ENCODE measurements at places on chromosomes 1 and 21.

DNA sequence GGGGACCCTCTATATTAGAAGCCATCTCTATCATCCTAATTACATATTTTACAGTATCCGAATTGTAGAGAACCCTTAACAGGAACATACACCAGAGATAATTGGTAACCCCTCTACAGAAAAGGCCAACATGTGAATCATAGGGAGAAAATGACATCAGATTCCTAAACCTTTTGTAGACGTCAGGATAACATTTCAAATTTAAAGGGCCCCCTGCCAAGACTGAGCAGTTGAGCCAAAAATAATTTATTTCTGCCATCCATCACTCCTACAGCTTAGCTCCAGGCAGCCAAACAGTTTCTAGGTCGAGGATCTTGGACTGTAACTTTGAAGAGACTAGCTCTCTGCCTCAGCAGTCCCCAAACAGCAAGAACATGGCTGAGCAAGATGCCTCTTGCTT, 21.2 kb downstream of the ZNF697 start:
- ATAC-seq: no peak

DNA sequence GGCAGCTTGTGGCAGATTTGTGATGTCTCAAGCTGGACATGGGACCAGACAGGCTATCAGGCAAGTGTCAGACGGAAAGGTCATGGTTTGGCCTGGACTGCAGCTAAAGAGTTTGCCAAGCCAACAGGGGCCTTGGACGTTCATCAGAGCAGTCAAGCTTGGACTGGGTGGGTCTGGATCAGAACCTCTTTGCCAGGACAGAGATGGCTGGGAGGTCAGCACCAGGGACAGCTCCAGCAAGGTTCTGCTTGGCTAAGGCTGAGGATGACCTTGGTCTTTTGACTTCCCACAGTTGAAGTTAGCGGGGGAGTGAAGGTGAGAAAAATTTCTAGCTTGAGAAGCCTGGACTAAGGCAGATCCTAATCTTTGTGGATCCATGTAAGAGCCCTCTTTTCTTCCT, 68.1 kb downstream of the GRIK3 start:
- no peak for ATAC-seq

DNA sequence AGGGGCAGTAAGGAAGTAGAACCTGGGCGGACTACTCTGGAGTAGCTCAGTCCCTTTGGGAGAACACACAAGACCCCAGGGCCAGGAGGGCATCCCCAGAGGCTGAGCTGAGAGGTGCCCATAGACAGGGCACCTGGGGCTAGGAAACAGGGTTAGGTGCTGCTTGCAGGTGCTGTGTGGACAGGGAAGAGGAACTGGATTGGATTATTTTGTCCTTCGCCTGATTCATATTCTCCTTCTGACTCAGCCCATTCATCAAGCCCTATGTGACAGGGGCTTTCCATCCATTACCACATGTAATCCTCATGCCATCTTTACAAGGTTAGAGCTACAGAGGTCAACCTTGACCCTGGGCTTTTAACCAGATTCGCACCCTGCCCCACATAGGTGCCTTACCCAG, 183.9 kb downstream of the C1orf94 start:
- no peak for ATAC-seq

DNA sequence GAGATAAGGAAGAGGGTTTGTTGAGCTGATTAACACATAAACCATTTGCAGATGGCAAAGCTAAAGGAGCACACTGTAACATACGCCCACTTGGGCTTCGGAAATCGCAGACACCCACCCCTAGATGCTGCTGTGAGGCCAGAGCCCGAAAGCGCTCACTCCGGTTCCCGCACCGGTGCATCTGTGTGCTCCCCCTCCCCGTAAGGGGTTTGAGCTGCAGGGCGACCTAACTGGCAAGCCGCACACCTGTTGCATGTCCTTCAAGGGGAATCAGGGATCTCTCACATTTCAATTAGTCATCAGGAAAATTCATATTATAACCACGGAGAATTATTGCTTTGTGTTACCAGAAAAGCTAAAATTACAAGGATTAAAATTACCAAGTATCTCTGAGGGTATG, 1.4 kb upstream of the CFH start:
- ATAC-seq: no peak

- no peak for ATAC-seq
Observed at GRCh38 chr1:23801338-23801748, 789 bp upstream of the GALE start.

- ATAC-seq: no peak
Observed at GRCh38 chr1:26109229-26110164, 2.1 kb upstream of the PDIK1L start.

- ATAC-seq: no peak
Observed at GRCh38 chr1:24266998-24267397, 52.2 kb upstream of the GRHL3 start.

DNA sequence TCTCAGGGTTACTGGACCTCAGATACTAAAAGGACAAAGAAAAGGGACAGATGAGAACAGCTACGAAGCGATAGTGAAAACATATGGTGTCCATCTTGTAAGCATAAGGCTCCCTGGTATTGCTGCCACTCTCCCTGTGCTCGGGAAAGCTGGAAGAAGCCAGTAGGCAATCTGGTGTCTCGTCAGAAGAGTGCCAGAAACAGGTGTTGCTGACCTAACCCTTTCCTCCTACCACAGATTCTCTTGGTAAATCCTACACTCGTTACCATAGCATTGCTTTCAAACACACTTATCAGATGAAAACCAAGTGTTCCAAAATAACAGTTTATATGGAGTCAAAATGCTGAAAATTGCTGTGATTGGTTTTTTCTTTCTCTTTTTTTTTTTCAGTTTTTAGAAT, 146.3 kb downstream of the NRIP1 start:
- no peak for ATAC-seq

DNA sequence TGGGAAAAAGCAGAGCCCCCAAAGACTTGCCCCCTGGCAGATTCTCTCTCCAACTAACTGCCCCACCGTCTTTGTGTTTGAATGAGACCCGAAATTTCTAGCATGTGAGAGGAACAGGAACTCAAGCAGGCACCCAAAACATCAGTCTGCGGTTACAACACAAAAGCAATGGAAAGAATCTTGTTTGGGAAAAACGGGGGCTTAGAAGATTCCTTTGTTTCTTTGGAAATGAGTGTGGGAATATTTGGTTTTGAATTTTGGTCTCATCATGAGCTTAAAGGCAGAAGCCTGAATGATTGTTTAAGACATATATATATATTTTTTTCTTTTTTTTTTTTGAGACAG, 188.9 kb upstream of the TMEM51 start:
- no peak for ATAC-seq

DNA sequence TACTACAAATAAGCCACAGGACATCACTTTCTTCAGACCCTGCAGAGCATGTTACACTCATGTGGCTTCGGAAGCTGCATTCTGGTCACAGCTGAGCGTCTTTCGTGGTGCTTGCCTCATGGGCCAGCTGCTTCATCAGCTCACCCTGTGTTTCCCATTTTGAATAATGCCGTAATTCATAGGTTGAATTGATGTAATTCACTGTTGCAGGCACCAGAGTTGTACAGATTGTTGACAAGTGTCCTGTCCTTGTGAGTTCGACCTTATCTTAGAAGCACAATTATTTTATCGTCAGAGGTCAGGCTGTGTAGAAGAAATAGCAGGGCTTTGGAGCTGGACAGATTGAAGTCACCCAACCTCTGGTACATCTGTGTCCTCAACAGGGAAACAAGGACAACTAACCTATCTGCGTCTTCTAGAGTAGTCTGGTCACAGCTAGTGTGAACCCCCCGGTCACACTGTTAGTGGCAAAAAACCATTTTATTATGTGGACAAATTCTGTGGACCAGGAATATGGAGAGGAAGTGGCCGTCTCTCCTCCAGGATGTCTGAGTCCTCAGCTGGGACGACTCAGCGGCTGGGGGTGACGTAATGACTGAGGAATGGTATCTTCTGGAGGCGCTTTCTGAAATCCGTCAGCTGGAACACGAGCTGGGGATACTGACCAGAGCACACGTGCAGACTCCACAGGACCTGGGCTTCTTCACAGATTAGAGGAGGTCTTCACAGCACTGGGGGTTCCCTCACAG, 17.8 kb downstream of the PKNOX1 start:
- no peak for ATAC-seq

DNA sequence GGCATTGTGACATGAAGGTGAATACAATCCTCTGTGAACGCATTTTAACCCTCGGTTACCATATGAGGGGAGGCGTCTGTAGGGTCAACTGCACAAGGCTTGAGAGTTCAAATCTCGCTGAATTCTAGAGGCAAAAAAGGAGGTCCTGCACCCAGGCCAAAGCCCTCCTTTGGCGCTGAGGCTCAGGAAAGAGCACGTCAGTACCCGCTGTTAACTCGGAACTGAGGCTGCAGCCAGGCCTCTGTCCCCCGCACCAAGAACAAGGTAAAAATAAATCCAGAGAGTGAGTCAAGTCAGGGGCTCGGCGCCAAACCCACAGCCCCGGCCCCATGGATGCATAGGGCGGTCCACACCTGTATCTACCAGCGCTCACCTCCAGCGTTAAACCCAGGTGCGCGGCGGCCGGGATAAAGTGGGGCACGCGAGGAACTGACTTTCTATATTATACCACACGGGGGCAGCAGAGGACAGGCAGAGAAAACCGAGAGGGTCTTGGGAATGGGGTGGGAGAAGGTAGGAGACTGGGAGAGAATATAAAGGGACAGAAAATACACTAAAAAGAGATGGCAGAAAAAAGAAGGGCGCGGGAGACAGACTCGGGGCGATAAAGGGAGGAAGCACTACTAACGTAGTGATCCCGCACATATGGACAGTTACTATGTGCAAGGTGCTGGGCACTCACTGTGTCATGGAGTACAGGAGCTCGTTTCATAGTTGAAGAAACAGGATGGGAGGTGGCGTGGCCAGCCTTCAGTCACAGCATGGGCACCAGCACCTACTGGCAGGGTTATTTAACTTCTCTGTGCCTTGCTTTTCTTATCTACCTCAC, 54.9 kb downstream of the DMRTA2 start:
- ATAC-seq: no peak

GRCh38 chr21:46114963-46115362, 17.1 kb downstream of the COL6A2 start:
- ATAC-seq: no peak

GRCh38 chr1:175498002-175498401, 245.4 kb downstream of the TNR start:
- no peak for ATAC-seq

GRCh38 chr1:5329068-5329739, 663.0 kb downstream of the NPHP4 start:
- ATAC-seq: peak; percentile 28

DNA sequence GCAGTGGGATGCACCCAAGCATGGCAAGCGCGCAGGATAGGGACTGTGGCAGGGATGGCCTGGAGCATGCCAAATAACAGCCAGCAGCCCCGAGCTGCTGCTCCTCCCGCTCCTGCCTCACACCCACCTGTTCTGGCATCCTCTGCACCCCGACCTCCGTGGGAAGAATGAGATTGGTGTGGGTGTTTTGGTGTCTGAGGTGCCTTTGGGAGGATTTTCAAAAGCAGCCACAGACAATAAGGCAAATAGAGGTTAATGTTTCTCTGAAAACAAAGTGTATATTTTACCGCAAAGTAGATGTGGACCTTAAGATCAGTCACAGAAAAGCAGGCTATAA, 35.5 kb downstream of the IGFN1 start:
- no peak for ATAC-seq

- no peak for ATAC-seq
Observed at GRCh38 chr1:68409426-68409825, 40.3 kb downstream of the RPE65 start.

DNA sequence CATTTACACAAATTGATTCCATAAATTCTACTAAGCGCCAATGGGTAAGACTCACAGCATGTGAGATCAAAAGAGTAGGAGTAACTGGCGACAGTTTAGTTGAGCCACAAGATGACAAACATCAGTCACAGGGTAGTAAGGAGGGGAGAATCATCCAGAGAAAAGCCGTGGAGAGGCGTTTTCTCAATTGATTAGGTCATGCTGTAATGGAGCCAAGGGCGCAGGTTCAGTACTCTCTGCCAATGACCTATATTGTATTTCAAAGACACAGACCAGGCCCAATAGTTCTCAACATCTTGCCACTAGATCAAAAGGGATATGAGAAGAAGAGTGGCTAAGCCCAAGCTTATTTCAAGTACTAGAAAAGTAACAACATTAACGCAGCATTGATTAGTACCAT, 467.5 kb downstream of the SMYD3 start:
- ATAC-seq: no peak

- no peak for ATAC-seq
Observed at GRCh38 chr1:2049225-2049717, 940 bp upstream of the PRKCZ start.

DNA sequence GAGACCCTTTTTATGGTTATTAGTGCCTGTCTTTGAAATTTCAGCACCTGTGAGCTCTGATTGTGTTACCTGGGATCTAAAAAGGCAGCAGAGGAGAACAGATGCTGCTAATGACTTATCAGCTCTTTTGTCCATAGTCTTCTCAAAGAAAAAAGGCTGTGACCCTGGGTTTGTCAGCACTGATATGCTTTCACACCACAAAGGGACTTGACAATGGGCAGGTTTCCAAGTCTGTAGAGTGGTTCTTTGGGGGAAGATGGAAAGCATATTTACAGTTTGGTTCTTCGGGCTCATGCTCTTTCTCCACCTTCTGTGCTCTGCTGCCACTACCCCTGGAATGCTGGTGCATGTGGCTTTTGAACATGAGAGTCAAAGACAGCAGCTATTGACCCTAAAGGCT, 32.0 kb downstream of the DNAJC6 start:
- no peak for ATAC-seq

GRCh38 chr1:64000021-64000420, 203.4 kb upstream of the UBE2U start:
- ATAC-seq: no peak

- ATAC-seq: no peak
Observed at GRCh38 chr1:71640998-71641397, 560.2 kb upstream of the ZRANB2 start.

DNA sequence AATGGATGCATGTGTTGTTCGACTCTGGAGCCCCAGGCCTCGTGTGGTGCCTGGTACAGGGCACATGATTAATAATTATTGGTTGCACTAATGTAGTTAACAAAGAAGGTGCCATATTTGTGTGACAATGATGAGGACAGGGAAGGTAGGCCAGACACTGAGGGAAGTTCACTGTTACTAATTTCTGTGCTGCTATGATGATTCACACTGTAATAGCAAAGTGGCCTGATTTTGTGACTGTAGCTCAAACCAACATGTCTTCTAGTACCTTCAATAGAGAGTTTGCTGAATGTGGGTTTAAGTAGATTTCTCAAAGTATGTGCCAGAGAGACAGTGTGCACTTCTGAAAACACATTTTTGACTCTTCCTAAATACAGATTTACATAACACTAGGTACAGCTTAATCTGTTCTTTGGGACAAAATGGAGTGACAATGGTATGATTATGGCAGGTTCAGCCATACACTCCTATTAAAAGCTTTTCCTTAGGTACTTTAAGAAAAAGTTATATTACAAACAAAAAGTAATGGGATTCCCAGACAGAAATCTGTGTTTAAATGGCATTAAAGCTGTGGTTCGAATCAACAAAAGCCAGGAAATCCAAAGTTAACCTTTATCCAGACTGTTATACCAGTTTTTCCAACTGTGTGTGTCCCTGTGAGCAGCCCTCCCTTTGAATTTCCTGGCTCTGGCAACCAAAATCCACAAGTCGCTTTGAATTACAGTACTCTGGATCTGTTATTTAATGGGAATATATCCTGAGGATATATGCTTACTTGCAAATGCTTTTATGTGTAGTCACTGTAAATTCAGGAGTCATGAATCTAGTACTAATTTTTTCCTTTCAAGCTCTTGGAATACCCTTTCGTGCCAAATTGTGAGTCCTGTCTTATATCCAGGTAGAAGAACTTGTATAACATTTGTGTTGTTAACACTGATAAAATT, 277.1 kb upstream of the SGIP1 start:
- peak; percentile 71 for ATAC-seq

- ATAC-seq: no peak
Observed at GRCh38 chr1:227557962-227558725, 5.2 kb upstream of the ZNF678 start.

All from activated CD4-positive, CD25-positive, alpha-beta regulatory T cell treated with anti-CD3 and anti-CD28 coated beads, Interleukin-2, amount 50 U/mL, for 24 hours (primary cell).